Stimulated activated memory B cell treated with anti-CD40 and anti-IgM and Interleukin-4, amounts not matched to agents 10 μg/mL and 1 μg/mL and 100 μg/mL, for 72 hours (primary cell): ENCODE measurements at places on chromosomes 2 and 18.

DNA sequence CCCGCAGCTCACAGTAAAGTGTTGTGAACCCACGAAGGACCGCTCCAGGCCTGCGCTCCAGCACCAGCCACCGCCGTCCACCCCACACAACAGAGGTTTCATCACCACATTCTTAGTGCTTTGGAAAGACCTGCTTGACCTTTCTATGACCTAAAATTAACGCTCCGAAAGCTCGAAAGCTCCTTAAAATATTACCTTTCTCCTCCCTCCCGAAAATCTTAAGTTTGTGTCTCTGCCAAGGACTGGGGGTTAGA, 149.2 kb downstream of the TWIST2 start:
- no peak overlapping the region for H3K27ac ChIP-seq
- H3K36me3 ChIP-seq, result no peaks in the 10 kb centered on the region
- H3K4me1 ChIP-seq, result no peaks in the 10 kb centered on the region
- H3K27me3 ChIP-seq, result peaks cover 19% of the 10 kb centered on the region
- ATAC-seq, result no peak
- H3K4me3 ChIP-seq, result no peak overlapping the region

DNA sequence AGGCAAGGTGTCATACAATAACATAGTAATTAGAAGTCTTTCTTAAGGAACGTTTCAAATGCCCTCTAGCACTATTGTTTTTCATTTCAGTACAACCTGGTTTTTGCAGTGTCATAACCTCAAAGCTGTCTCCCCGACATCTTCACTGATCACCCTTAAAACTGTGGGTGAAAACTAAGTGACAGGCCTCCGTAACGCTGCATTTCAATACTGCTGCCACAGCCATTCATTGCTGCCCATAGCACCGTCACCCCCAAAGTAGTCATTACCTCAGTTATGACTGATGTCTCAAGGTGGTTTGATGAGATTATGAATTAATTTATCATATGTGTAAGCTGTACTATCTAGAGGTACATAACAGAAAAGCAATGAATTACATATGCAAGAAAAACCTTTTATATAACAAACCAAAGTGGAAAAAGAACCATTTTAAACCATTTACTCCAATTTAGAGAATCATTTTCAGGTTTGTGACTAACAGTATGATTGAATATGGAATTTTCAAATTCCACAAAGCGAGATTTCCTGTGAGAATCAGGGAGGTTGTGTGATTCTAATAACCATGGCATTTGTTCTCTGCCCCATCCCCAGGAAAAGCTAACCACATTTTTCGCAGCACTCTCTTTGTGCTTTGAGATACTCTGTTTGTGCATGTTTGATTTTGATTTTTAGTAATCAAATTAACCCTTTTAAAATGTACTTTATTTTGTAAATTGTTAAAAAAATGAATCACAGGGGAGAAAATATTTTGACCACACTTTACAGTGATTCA, 263.0 kb downstream of the PTGR3 start:
- no peaks in the 10 kb centered on the region for H3K27me3 ChIP-seq
- peaks cover 26% of the 10 kb centered on the region for H3K4me1 ChIP-seq
- no peak overlapping the region for H3K4me3 ChIP-seq
- H3K36me3 ChIP-seq, result peaks cover 6% of the 10 kb centered on the region
- no peak for ATAC-seq
- H3K27ac ChIP-seq, result no peak overlapping the region

- H3K27me3 ChIP-seq, result peaks cover 4% of the 10 kb centered on the region
- ATAC-seq, result no peak
- peaks cover 15% of the 10 kb centered on the region for H3K4me1 ChIP-seq
- no peak overlapping the region for H3K27ac ChIP-seq
These were observed 17.7 kb downstream of the CXCR1 start for GRCh38 chr2:218149098-218149497.

GRCh38 chr2:79860228-79861058, 347.6 kb downstream of the CTNNA2 start:
- H3K4me3 ChIP-seq, result no peak overlapping the region
- no peak for ATAC-seq
- no peaks in the 10 kb centered on the region for H3K36me3 ChIP-seq
- H3K4me1 ChIP-seq, result no peaks in the 10 kb centered on the region

DNA sequence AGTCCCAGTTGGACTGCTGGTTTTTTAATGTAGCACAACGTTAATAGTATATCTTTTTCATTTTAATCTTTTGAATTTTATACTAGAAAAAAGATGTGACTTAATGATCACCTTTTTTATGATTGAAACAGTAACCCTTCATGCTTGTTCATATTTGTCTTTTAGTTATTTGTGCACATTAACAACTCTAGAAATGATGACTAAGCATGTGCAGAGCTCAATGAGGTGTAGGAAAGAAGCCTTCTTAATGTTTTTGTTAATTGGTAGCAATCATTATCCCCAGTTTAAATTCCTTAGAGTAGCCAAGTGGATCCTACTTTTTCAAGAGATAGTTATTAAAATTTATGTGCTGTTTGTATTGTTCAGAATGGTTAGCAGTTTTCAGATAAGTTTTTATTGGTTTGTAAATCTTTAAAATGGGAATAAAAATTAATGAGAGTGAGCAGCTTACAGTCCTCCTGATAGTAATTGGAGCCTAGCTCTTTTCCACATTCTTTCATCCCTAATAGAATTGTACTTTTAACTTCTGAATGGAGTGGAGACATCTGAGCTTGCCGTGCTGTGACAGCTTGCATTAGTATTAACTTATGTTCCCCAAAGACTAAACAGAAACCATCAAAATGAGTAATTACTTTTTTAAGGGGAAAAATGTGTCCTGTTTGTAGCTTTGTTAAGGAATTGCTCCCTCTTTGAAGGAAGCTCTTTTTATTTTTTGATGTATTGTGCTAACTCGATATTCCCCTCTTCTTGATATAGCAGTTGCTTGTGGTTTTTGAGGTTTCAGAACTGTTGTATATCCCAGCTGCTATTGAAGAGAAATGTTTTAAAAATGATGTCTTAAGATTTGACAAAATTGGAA, 17.3 kb downstream of the PIK3C3 start:
- H3K27me3 ChIP-seq, result no peaks in the 10 kb centered on the region
- ATAC-seq, result no peak
- H3K4me3 ChIP-seq, result no peak overlapping the region
- peaks cover 8% of the 10 kb centered on the region for H3K4me1 ChIP-seq
- peaks cover 38% of the 10 kb centered on the region for H3K36me3 ChIP-seq
- H3K27ac ChIP-seq, result no peak overlapping the region

DNA sequence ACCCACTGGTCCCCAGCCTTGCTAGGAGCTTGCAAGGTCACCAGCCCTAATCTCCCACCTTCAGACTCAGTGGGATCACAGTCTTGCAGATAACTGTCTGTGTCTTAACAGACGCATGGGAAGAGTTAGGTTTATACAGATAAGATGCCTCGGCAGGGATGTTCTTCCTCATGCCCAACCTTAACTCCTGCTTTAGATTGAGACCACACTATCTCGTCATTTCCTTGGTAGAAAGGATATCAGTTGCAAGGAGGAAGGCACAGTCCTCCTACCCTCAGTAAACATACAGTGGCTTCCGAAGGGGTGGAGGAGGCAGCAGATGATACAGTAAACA, 7.2 kb downstream of the NT5DC4 start:
- ATAC-seq, result no peak
- peaks cover 43% of the 10 kb centered on the region for H3K4me1 ChIP-seq
- H3K4me3 ChIP-seq, result no peak overlapping the region
- H3K36me3 ChIP-seq, result no peaks in the 10 kb centered on the region
- H3K27me3 ChIP-seq, result no peaks in the 10 kb centered on the region

GRCh38 chr2:212170382-212170781, 368.2 kb downstream of the ERBB4 start:
- H3K4me1 ChIP-seq, result no peaks in the 10 kb centered on the region
- H3K36me3 ChIP-seq, result no peaks in the 10 kb centered on the region
- no peak for ATAC-seq

- no peaks in the 10 kb centered on the region for H3K4me1 ChIP-seq
- H3K27ac ChIP-seq, result no peak overlapping the region
- H3K36me3 ChIP-seq, result no peaks in the 10 kb centered on the region
- no peak overlapping the region for H3K4me3 ChIP-seq
These were observed 123.4 kb upstream of the NOSTRIN start for GRCh38 chr2:168679081-168679480.

GRCh38 chr2:47010176-47010575, 94.6 kb upstream of the MCFD2 start:
- no peak for ATAC-seq
- H3K4me3 ChIP-seq, result no peak overlapping the region
- no peaks in the 10 kb centered on the region for H3K27me3 ChIP-seq
- peaks cover 17% of the 10 kb centered on the region for H3K4me1 ChIP-seq
- H3K36me3 ChIP-seq, result peaks cover 84% of the 10 kb centered on the region
- H3K27ac ChIP-seq, result no peak overlapping the region

DNA sequence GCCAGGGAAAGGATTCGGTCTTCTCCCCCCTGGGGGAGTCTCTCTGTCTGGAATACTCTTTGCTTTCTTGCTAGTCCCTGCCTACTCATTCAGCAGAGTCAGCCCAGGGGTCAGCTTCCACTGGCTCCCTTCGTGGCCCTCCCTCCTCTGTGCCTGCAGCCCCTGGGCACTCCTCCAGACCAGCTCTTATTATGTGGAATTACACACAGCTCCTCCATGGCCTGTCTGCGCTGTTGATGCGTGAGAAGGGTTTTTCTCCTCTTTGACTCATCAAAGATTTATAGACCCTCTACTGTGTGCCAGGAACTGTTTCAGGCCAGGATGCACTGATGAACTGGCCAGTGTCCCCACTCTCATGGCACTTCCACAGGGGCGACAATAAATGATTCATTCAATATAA, 44.4 kb downstream of the ST8SIA5 start:
- no peaks in the 10 kb centered on the region for H3K4me1 ChIP-seq
- no peak overlapping the region for H3K4me3 ChIP-seq
- no peaks in the 10 kb centered on the region for H3K36me3 ChIP-seq
- H3K27me3 ChIP-seq, result no peaks in the 10 kb centered on the region
- ATAC-seq, result no peak

- H3K4me1 ChIP-seq, result no peaks in the 10 kb centered on the region
- H3K27me3 ChIP-seq, result no peaks in the 10 kb centered on the region
- no peaks in the 10 kb centered on the region for H3K36me3 ChIP-seq
- ATAC-seq, result no peak
These were observed 1337.6 kb upstream of the SLC39A10 start for GRCh38 chr2:194319222-194319992.

- ATAC-seq, result no peak
- H3K4me3 ChIP-seq, result no peak overlapping the region
- no peak overlapping the region for H3K27ac ChIP-seq
These were observed 82.3 kb upstream of the FAM98A start for GRCh38 chr2:33681364-33681757.

DNA sequence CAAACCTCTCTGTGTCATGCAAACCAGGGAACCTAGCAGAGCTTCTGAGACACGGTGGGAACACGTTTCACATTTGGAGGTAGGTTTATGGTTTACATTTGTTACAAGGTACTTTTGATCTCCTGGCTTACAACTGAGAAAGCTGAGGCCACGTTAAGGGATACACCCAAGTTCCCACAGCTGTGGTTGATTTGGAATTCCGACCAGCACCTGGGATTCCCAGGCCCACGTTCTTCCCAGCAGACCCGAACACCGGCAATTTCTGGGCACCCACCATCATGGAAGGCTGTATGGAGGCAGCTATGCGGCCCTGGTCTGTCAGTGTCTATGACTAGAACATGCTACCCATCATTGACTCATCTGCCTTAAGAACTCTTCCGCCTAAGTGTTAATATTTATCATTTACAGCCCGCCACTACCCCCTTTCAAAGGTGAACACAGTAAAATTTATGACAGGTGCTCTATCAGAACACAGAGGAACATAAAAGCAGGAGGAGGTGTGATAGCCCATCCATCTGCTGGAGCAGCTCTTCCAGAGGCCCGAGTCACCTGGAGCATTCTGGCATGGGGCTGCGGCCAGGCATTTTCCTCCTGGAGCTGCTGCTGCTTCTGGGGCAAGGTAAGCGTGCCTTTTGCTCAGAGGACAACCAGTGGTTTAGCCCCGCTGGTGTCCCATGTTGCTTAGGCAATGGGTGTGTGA, at the start of gene PLB1:
PLB1 (plus strand) TSS at position 510 of the 700 bp plus-strand sequence; CDS start at position 565, 55 bp downstream.
- ATAC-seq, result no peak
- H3K27ac ChIP-seq, result no peak within 1 kb of the TSS
- H3K4me1 ChIP-seq, result no peaks in the 10 kb centered on the region

- no peak overlapping the region for H3K27ac ChIP-seq
- no peak overlapping the region for H3K4me3 ChIP-seq
- H3K4me1 ChIP-seq, result peaks cover 7% of the 10 kb centered on the region
- H3K27me3 ChIP-seq, result peaks cover 34% of the 10 kb centered on the region
- H3K36me3 ChIP-seq, result no peaks in the 10 kb centered on the region
- no peak for ATAC-seq
These were observed 1.2 kb downstream of the ASAP2 start for GRCh38 chr2:9207641-9208311.

GRCh38 chr2:27021253-27022049, 11.3 kb upstream of the TMEM214 start:
- no peak overlapping the region for H3K27ac ChIP-seq
- peaks cover 21% of the 10 kb centered on the region for H3K36me3 ChIP-seq
- no peak overlapping the region for H3K4me3 ChIP-seq

- no peaks in the 10 kb centered on the region for H3K4me1 ChIP-seq
- H3K36me3 ChIP-seq, result no peaks in the 10 kb centered on the region
- H3K27me3 ChIP-seq, result peaks cover 18% of the 10 kb centered on the region
- no peak overlapping the region for H3K27ac ChIP-seq
- H3K4me3 ChIP-seq, result no peak overlapping the region
These were observed 182.3 kb downstream of the RDH14 start for GRCh38 chr2:18378020-18378653.

- ATAC-seq, result no peak
- H3K36me3 ChIP-seq, result no peaks in the 10 kb centered on the region
These were observed 109.6 kb downstream of the APOB start for GRCh38 chr2:20934236-20934635.

DNA sequence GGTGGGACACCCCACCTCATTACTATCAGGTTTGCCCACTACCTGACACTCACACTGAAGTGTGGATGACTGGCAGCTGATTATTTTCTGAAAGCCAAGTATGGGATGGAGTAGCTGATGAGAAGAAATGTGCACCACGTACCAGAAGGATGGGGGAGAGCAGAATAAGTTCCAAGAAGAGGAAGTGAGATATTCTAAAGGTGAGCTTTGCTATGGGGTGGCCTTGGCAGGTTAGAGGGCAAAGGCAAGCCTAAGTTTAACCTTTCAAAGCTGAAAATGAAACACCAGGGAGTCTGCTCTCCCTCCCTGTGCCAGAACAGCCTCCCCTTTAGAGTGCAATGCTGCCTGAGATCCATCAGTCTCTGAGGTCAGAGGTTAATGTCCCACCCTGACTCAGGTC, 196.1 kb upstream of the OSR1 start:
- peaks cover 12% of the 10 kb centered on the region for H3K27me3 ChIP-seq
- H3K36me3 ChIP-seq, result no peaks in the 10 kb centered on the region
- no peak overlapping the region for H3K27ac ChIP-seq
- no peak overlapping the region for H3K4me3 ChIP-seq

- no peaks in the 10 kb centered on the region for H3K4me1 ChIP-seq
- H3K4me3 ChIP-seq, result no peak overlapping the region
- no peak for ATAC-seq
- H3K27ac ChIP-seq, result no peak overlapping the region
- no peaks in the 10 kb centered on the region for H3K36me3 ChIP-seq
These were observed 190.4 kb downstream of the SNTG2 start for GRCh38 chr2:1141079-1141478.

GRCh38 chr18:7305416-7305815, 74.5 kb downstream of the LRRC30 start:
- H3K4me1 ChIP-seq, result no peaks in the 10 kb centered on the region
- no peak overlapping the region for H3K27ac ChIP-seq
- H3K27me3 ChIP-seq, result peaks cover 8% of the 10 kb centered on the region
- no peak overlapping the region for H3K4me3 ChIP-seq
